ENCODE measurements at places on chromosomes 3 and 15.

- no peak for DNase-seq
Observed at GRCh38 chr15:98612490-98613110, 35.7 kb upstream of the IGF1R start.

- no peak for DNase-seq
Observed at GRCh38 chr3:98746882-98747281, 16.3 kb upstream of the ST3GAL6 start.

- DNase-seq, result no peak
Observed at GRCh38 chr3:12895391-12896062, 54.2 kb upstream of the RPL32 start.

- no peak for DNase-seq
Observed at GRCh38 chr3:65245133-65246063, 557.6 kb upstream of the ADAMTS9 start.

- no peak for DNase-seq
Observed at GRCh38 chr3:186299327-186299726, 62.7 kb downstream of the DGKG start.

DNA sequence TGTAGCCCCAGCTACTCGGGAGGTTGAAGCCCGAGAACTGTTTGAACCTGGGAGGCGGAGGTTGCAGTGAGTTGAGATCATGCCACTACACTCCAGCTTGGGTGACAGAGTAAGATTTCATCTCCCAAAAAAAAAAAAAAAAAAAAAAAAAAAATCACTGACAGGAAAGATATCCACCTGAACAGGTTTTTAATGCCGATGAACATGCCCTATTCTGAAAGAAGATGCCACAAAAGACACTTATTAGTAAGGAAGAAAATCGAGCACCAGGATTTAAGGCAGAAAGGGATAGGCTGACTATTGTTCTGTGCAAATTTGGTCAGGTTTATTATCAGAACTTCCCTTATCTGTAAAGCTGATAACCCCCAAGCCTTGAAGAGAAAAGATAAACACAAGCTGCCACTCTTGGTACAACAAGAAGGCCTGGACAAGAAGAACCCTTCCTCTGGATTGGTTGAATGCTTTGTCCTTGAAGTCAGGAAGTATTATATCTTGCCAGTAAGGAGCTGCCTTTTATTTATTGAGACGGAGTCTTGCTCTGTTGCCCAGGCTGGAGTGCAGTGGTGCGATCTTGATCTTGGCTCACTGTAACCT lies 2.7 kb upstream of the PARP16 start:
- DNase-seq, result no peak

GRCh38 chr3:148931574-148931973 lies 59.8 kb upstream of the GYG1 start:
- no peak for DNase-seq

All from D341Med (cell line).